Gastroesophageal sphincter (tissue), 4 donors: ENCODE measurements at places on chromosomes 7 and 10.

- peak; percentile 29 for ATAC-seq
These were observed 19.2 kb downstream of the KCP start for GRCh38 chr7:128891110-128891941.

DNA sequence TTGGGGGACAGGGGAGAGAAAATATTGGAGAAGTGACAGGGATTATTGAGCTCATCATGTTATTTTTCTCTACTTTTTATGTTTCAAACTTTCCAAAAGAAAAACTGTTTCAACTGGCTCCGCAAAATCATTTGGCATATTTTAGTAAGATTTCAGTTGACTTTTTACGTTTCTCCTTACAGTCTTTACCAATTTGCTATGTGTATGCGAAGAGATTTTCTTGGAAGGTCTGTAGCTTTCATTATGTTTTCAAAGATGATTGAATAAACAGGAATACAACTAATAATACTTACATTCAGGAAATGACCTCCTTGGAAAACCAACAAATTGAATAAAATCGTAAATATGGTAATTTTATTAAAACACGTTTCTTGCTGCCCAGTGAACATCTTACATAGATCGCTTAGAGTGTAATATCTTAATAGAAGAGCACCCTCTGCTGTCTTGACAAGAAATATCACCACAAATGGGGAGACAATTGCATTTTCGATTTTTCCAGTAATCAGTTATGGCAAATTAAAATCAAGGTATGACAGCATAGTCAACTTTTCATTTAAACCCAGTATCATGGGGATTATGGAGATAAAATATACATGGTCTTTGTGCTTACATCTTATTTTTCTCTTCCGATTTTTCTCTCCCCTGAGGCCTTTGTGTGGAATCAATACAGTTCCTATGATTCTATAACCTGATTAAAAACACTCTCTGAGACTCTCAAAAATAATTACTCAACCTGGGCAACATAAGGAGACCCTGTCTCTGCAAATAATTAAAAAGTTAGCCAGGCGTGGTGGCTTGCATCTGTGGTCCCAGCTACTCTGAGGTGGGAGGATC lies 43.1 kb downstream of the MBL2 start:
- no peak for ATAC-seq

GRCh38 chr10:104345941-104346340 lies 7.7 kb upstream of the ITPRIP start:
- no peak for ATAC-seq

DNA sequence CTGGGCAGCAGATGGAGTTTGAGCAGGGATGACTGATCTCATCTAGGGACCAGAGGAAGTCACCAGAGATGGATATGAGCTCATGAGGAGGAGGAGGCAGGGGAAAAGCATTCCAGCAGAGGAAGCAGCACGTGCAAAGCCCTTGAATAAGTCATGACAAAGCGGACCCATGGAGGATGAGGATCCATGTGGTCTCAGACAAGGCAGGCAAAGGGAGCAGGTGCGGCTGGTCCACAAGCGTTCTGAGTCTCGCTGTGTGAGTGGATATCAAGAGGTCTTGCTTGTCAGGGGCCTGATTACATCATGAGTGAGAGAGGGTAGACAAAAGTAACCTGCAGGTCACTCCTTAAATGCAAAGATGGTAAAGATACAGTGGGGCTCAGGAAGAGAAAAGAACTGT lies 307.6 kb downstream of the GRID1 start:
- ATAC-seq = no peak

DNA sequence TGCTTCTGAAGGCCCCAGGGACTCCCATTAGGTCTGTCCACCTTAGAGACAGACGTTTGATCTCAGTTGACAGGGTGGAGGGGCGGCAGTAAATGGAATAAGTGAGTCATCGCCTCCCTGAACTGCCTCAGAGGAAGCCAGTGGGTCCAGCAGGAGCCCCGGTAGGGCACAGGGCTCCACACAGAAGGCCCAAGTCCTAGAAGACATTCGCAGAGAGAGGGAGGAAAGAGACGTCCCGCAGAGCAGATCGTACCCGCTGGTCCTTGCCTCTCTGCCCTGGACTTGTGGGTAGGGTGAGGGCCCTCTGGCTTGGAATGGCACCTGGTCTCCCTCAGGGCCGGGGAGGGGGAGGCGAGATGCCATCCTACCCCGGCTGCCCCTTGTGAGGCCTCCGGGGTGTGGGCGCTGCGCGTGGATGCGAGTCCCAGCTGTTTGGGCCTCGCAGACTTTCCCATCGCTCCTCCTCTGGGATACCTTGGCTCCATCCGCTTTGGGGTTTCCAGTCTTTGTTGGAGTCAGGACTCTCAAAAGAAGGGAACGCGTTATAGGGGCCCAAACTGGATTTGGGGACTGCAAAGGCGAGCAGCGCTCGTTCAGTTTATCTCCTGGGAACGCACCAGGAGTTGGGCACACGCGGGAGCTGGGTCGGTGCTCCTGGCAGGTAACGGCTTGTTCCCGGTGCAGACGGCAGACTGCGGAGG lies 5.1 kb downstream of the TLX1 start:
- no peak for ATAC-seq

GRCh38 chr7:151565541-151565940 lies 45.8 kb upstream of the RHEB start:
- ATAC-seq = no peak

DNA sequence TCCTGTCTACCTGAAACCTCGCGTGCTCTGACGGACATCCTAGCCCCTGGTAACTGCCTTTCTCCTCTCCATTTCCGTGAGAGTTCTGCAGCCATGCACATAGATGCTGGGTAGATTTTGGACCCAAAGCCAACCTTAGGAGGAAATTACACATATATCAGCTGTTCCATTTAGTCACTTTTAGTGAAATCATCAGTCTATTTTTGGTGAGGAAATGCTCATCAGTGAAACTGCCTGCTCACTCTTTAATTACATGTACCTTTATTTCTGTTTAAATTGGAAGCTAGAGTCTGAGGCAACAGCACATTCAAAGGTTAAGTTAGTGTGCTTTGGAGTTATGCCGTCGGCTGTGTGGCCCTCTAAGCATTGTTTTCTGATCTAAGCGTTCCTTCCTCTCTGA lies 231.3 kb downstream of the WDR37 start:
- no peak for ATAC-seq

DNA sequence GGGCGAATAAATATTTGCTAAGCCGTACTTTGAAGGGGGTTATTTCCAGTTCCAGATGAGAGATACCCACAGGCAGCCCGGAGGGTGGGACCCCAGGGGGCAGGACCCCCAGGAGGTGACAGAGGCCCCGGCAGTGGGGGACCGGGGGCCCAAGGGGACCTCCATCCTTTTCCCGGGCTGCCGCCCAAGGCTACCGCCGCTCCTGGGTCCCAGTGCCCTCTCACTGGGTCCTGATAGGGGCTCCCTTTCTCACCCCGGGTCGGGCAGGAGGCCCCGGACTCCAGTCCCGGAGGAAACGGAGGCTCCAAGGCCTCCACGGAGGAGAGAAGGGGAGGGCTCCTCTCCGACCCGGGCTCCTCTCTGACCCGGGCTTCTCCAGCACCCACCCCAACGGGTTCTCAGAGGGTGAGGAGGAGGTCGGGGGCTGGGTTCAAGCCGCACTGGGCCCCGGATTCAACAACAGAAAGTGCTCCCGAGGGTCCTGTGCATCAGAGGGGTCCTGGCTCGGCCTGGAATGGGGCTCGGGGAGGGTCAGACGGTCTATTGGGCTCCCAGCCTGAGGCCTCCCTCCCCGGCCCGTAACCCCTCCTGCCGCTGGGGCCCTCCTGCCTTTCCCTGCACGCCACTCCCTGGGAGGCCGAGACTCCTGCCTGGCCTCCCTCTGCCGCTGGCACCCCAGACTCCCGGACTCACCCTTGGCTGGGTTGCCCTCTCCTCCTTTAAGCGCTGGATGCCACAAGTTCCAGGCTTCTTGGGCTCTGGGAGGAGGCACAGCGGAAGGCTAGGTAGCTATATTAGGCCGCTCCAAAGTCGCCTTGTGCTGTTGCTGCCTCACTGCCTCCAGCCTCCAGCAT lies 62.5 kb downstream of the ZNF37A start:
- ATAC-seq = peak; percentile 16

- no peak for ATAC-seq
These were observed 75.1 kb downstream of the EMX2 start for GRCh38 chr10:117617659-117618058.

- no peak for ATAC-seq
These were observed 138.2 kb downstream of the ADAM12 start for GRCh38 chr10:126250045-126250444.

GRCh38 chr7:27169658-27170425 lies 4.3 kb downstream of the HOXA10 start:
- no peak for ATAC-seq

- no peak for ATAC-seq
These were observed 839 bp downstream of the IKZF5 start for GRCh38 chr10:123007558-123008354.

DNA sequence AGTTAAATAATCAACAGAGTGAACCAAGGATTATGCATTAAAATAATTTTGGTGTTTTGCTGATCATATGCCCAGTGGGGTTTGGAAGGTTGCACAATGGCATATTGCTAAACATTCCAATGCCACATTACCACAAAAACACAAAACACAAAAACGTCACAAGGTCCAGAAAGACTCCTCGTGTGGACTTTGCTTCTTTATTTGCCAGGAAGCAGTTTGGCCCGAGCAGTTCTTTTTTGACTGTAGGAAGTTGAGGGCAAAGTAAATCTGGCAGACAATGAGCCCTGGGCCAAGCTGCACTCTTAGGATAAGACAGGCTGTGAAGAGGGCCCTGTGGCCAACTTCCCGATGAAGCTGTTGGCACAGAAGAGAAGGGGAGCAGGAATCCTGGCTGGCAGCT lies 39.2 kb upstream of the SLC35B4 start:
- ATAC-seq = no peak

GRCh38 chr7:95608359-95609173 lies 12.2 kb upstream of the PDK4 start:
- peak; percentile 97 for ATAC-seq

DNA sequence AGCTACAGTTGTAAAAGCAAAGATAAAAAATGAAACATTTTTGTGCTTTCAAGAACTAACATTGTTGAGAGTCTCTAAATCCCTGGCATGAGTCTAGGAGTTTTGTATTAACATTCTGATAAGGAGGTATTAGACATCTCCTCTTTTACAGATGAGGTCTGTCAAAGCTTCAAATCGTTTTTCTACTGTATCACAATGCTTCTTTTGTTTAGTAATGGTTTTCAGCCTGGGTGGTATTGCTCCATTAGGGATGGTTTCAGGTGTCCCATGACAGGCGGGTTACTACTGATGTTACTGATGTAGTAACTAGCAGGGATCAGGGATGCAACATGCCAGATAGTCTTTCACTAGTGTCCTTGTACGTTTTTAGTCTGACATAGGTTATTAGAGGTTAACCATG lies 27.4 kb downstream of the STAM start:
- no peak for ATAC-seq

- no peak for ATAC-seq
These were observed 228.4 kb downstream of the DNAJB6 start for GRCh38 chr7:157565201-157565626.

DNA sequence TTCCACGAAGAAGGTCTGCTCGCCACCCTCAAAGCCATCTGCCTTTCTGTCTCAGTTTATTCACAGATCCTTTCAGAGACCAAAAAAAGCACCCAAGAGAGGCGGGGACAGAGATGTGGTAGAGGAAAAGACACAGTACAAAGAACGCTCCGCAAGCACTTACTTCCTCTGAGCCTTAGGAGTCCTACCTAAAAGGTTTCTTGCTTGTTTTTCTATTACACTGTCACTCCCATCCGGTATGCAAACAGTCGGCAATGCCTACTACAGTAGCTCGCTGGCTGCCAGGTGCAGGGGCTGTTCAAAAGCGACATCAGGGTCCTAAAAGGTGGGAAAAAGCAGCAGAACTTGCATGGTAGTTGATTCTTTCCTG lies 816 bp downstream of the TECPR1 start:
- no peak for ATAC-seq

DNA sequence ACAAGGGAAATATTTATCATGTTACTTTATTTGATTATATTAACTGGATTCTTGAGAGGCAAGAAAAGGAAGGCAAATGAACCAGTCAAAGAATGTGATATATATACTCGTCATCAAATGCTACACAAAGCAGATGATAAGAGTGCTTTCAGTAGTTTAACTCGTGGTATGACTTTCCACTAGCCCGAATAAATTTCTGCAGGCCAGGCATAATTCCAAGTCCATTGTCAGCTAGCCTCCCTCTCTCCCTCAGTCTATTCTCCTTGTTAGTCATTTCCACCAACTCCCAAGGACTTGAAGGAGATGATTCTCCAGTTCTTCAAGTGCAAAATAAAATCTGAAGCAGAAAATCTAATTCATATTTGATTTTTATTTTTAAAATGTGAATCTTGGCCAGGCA lies 190.5 kb downstream of the GLI3 start:
- no peak for ATAC-seq

DNA sequence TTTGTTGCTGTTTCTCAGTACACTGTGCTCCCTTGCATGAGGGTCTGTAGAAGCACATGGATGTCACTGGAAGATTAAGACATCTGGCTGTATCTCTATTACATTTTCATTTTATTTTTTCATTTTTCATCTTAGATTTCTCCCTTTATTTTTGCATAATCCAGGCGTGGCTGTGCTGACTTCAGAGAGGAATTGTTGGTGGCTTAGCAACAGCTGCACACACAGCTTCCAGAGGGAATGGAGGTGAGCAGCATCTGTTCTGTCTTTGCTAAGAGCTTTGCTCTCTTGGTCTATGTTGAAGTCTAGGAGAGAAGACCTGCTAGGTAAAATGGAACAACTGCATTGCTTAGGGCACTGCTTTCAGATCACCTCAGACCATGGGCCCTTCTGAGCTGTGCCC lies 254.4 kb upstream of the SP4 start:
- ATAC-seq = no peak

- ATAC-seq = no peak
These were observed 118.8 kb downstream of the ZNF467 start for GRCh38 chr7:149654588-149654987.

DNA sequence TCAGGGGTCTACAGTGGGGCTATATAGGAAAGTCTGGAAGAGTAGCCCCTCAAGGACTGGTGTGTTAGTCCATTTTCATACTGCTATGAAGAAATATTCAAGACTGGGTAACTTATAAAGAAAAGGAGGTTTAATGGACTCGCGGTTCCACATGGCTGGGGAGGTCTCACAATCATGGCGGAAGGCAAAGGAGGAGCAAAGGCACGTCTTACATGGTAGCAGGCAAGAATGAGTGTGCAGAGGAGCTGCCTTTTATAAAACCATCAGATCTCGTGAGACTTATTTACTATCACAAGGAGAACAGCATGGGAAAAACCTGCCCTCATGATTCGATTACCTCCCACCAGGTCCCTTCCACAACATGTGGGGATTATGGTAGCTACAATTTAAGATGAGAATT lies 3.0 kb downstream of the FKBP14 start:
- ATAC-seq = no peak
